CD4-positive, alpha-beta T cell treated with Interleukin-4 for 4 hours (primary cell): ENCODE measurements at places on chromosomes 2 and 18.

GRCh38 chr2:29336341-29337241, 221.4 kb downstream of the CLIP4 start:
- no peak for DNase-seq

DNA sequence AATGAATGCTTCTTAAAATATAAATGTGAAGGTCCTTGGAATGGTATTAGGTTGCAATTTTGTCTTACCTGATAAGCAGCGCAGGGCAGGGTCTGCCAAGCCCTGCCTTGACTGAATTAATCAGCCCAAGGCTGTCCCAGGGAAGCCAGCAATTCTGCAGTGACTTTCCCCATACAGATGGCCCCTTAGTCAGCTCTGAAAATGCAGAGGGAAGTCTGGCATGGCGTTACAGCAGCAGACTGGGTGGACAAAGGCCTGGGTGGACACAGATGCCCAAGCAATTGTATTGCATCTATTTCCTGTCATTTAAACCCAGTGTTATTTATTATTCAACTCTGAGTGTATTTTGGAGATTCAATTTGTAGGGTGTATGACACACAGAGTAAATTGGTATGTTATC, 56.6 kb upstream of the NOL4 start:
- no peak for DNase-seq

- no peak for DNase-seq
Measured at GRCh38 chr2:43408407-43409160, 182.2 kb upstream of the ZFP36L2 start.

- no peak for DNase-seq
Measured at GRCh38 chr18:7855671-7856070, 288.6 kb downstream of the PTPRM start.

- no peak for DNase-seq
Measured at GRCh38 chr2:196677404-196677803, 37.9 kb downstream of the CCDC150 start.

DNA sequence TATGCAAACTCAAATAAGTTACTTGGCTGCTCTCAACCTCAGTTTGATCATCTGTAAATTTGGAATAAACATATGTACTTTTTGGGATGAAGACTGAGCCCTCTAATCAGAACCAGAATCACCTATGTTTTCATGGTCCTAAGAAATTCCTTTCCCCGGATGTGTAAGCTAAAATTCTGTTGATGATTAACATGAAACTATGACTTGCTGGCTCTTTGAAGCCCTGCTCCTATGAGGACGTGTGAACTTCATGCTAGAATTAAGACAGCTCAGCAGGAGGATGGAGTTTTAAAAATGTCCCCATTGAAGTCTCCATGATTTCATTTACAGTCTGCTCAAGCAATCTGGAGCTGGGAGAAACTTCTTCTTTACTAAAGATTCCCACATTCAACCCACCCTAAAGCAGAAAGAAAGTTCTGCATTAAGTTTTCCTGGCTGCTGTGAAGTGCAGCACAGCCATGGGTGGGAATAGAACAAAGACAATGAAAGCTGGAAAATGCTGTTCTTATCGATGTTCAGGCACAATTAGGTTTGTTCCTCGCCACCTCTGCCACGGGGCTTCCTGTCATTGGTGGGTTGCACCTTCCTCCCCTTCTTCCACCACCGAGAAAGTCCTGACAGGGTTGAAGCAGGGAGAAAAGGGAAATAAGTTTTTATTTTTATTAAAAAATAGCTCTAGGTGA, 50.9 kb downstream of the ADCYAP1 start:
- no peak for DNase-seq

DNA sequence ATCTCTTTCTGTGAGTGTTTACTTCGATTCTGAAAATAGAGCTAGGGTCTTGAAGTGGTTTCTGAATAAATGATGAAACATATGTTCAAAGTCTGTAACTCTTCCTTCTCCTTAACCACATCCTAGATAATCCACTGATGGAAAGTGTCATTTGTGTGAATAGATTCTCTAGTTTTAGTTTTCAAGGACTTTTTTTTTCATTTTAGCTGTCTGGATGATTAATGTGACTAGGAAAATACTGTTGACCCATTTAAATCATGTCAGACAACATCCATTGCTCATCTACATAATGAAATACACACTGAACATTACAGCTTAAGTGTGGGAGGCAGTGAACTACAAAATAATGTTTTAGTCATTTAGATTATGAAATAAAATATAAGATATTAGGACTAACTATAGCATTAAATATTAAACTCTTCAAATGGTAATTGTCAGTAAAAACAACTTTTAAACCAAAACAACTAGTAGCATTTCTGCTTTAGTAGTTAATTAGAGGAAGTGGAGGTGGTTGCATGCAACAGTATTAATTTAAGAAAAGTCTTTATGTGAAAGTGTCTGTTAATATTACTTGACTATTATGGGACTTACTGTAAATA, 39.1 kb upstream of the DLX1 start:
- DNase-seq: no peak

DNA sequence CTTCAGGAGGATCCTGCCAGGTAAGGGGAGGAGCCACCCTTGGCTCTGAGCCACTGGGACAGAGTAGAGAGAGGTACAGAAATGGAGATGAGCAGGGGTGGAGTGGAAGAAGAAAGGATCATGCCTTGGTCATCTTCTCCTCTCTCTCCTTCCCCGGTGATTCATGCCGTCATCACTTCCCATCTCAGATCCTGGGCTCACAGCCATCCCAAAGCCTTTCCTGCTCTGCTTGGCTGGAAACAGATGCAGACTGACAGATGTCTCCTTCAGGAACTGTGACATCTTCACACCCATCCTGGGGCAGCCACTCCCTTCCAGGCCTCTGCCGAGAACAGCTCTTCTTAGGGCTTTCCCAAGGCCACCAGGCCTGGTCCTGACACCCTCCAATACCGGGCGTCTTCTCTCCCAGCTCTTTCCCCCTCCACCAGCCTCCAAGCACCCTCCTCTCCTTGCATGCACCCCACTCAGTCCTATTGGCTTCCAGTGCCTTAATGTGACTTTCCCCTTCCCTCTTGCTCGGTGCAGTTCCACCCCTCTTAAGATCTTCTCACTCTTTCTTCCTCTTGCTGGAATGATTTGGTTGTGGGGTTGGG, 58.3 kb upstream of the TNP1 start:
- DNase-seq: no peak

- no peak for DNase-seq
Measured at GRCh38 chr2:203535784-203536585, 884 bp upstream of the RAPH1 start.
